ENCODE measurements at places on chromosomes 7 and 10.

GRCh38 chr7:741191-741671 lies 14.2 kb upstream of the PRKAR1B start:
- no peak for DNase-seq

DNA sequence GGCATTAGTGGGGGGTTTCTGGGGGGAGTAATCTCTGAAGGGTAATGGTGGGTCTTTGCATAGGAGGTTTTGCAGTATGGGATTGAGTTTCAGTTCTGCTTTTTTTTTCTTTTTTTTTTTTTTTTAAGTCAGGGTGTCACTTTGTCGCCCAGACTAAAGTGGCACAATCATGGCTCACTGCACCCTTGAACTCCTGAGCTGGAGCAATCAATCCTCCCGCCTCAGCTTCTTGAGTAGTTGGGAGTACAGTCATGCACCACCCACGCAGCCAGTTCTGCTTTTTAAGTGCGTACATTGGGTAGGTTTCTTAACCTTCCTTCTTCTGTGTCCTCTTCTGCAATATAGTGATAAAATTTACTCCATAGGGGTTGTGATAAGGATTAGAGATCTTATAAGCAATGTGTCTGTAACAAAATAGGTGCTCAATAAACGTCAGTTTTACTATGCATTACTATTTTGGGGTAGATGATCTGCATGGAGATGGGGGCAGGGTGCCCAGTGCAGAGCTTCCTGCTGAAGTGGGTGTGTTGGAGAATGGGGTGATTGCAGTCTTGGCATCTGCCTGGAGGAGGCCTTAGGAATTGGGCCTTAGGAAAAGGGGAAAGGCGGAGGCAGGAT lies 9.6 kb downstream of the KAZALD1 start:
- DNase-seq: no peak

GRCh38 chr7:102933763-102934162 lies 21.0 kb downstream of the LRRC17 start:
- no peak for DNase-seq

- no peak for DNase-seq
These were observed 3.9 kb upstream of the SGPL1 start for GRCh38 chr10:70811881-70812280.

DNA sequence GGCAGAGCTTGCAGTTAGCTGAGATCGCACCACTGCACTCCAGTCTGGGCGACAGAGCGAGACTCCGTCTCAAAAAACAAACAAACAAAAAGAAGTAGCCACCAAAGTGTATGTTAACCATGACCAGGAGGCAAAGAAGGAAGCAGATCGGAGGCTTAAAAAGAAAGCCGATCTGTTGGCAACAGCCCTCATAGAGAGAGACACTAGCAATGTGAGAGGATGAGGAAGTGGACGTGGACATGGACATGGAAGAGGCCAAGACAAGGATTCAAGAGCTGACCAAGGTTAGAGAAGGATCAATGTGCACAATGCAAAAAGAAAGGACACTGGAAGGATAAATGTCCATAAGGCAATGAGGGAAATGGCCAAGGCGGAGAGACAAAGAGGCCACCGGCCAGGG lies 14.9 kb upstream of the ADCK2 start:
- no peak for DNase-seq

- no peak for DNase-seq
These were observed 284.4 kb downstream of the IPMK start for GRCh38 chr10:57983281-57983791.

Data from forelimb muscle (tissue), 1 donor.